ENCODE measurements at places on chromosomes 5 and 9. TPM values are rescaled to one million over a fixed set of nuclear protein-coding genes. Genes with fewer than 3 reads are reported as not detected.

Gene POU5F2
- 4.9 TPM for total RNA-seq

GRCh38 chr9:112544477-112544876 lies 57.9 kb downstream of the KIAA1958 start:
- H3K4me1 ChIP-seq, result peaks cover 13% of the 10 kb centered on the region
- no peak for DNase-seq
- peaks cover 5% of the 10 kb centered on the region for H3K36me3 ChIP-seq
- H3K27me3 ChIP-seq, result no peaks in the 10 kb centered on the region
- no peak overlapping the region for H3K4me3 ChIP-seq

Gene PPP3R2
- total RNA-seq, result not detected

GRCh38 chr9:134192311-134192950 lies 28.1 kb upstream of the RNU6ATAC start:
- peaks cover 3% of the 10 kb centered on the region for H3K27me3 ChIP-seq
- H3K27ac ChIP-seq, result no peak overlapping the region
- H3K36me3 ChIP-seq, result no peaks in the 10 kb centered on the region
- H3K4me3 ChIP-seq, result no peak overlapping the region

DNA sequence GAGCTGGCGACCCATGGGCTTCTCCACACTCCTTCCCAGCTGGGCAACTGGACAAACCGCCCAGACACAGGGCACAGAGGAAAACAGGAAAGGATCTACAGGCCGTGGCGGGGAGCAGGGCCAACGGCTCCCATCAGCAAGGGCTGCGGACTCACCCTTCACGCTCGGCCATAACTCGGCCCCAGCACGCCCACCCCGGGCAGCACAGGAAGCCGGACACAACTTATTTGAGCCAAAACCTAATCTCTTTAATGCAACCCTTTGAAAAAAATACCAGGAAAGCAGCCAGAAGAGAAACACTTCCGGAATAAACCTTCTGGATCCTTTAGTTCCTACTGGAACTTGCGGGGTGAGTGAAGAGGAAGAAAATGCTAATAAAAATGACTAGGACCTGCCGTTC lies 59.9 kb downstream of the VAV2 start:
- no peaks in the 10 kb centered on the region for H3K4me1 ChIP-seq
- H3K27ac ChIP-seq, result no peak overlapping the region
- DNase-seq, result no peak
- no peaks in the 10 kb centered on the region for H3K27me3 ChIP-seq

Gene HTR1A
- total RNA-seq, result not detected

Gene DDX46
- 124 TPM for total RNA-seq

Gene EGFLAM
- not detected for total RNA-seq

DNA sequence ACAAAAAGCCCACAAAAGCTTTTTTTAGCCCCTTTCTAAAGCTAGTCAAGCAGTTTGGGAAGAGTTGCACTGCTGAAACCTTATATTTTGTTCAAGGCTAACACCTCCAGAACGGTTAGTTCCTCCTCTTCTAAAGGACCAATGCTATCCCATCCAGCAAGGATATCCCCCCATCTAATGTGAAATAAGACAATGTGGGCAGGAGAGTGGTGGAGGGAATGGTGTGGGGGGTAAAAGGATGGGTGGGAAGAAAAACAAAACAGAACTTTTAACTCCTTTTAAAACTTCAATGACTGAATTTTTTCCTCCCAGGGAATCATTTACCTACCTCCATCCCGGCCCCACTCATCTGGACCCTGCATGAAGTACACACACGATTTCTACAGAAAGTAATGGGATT lies 21.2 kb downstream of the PTCH1 start:
- H3K27me3 ChIP-seq, result peaks cover 3% of the 10 kb centered on the region
- H3K36me3 ChIP-seq, result no peaks in the 10 kb centered on the region
- H3K4me3 ChIP-seq, result no peak overlapping the region
- no peak for DNase-seq

DNA sequence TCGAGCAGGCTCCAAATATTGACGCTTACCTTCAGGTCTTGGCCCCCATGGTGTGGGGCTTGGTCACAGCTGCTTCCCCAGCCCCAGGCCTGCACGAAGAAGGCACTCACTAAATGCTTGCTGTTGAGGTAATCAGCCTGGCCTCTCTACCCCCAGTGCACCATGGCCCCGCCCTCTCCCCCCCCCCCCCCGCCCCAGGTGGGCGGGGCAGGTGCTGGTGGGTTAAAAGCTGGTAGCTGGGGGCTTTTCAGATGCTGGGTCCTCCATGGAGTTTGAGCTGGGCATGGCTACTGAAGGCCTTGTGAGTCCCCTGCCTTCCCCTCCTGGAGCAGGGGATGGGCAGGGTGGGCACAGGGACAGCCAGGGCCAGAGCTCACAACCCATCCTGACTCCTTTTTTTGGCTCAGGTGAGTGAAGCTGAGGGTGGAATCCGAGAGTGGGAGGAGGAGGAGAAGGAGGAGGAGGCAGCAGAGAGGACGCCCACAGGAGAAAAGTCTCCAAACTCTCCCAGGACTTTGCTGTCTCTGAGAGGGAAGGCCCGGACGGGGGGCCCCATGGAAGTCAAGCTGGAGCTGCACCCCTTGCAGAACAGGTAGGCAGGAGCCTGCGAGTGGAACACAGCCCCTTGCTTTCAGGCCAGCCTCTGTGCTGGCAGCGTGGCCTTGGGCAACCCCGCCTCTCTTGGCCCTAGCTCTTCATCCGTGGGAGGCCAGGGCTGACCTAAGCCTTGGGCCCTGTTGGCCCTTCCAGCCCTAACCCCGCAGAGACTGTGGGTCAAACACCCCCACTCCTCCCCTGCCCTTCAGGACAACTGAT lies 4.4 kb upstream of the TSPAN17 start:
- no peaks in the 10 kb centered on the region for H3K27me3 ChIP-seq
- H3K4me1 ChIP-seq, result peaks cover 6% of the 10 kb centered on the region
- no peaks in the 10 kb centered on the region for H3K36me3 ChIP-seq
- no peak for DNase-seq

Gene TOPORS
- 12.1 TPM for total RNA-seq

Gene SLC45A2
- total RNA-seq, result 0.56 TPM

DNA sequence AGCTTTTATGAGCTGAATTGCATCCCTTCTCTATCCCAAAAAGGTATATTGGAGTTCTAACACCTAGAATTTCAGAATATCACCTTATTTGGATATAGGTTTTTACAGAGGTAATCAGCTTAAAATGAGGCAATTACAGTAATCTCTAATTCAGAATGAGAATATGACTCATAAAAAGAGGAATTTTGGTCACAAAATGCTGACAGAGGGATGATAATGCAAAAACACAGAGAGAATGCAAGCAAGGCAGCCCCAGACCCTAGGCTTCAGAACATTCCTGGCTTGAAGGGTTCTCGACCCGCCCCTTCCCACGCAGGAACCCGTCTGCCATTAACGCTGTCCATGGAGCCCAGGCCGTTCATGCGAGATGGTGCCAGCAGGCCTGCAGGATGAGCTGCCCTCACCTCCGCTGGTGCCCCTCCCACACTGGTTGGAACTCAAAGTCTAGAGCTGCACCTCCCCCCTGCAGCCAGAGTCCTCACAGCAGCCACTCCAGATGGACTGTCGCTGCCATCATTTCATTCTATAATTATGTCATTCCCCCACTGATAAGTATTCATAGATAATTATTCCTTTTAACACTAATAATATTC lies 1173.4 kb upstream of the ACO1 start:
- no peaks in the 10 kb centered on the region for H3K36me3 ChIP-seq
- no peak overlapping the region for H3K4me3 ChIP-seq
- no peak overlapping the region for H3K27ac ChIP-seq
- no peak for DNase-seq

Gene NFIB
- not detected for total RNA-seq

- no peaks in the 10 kb centered on the region for H3K27me3 ChIP-seq
- no peaks in the 10 kb centered on the region for H3K36me3 ChIP-seq
- DNase-seq, result no peak
- H3K27ac ChIP-seq, result no peak overlapping the region
These were observed 13.8 kb upstream of the PLCXD3 start for GRCh38 chr5:41524174-41524573.

Gene PCDHA1
- total RNA-seq, result not detected

DNA sequence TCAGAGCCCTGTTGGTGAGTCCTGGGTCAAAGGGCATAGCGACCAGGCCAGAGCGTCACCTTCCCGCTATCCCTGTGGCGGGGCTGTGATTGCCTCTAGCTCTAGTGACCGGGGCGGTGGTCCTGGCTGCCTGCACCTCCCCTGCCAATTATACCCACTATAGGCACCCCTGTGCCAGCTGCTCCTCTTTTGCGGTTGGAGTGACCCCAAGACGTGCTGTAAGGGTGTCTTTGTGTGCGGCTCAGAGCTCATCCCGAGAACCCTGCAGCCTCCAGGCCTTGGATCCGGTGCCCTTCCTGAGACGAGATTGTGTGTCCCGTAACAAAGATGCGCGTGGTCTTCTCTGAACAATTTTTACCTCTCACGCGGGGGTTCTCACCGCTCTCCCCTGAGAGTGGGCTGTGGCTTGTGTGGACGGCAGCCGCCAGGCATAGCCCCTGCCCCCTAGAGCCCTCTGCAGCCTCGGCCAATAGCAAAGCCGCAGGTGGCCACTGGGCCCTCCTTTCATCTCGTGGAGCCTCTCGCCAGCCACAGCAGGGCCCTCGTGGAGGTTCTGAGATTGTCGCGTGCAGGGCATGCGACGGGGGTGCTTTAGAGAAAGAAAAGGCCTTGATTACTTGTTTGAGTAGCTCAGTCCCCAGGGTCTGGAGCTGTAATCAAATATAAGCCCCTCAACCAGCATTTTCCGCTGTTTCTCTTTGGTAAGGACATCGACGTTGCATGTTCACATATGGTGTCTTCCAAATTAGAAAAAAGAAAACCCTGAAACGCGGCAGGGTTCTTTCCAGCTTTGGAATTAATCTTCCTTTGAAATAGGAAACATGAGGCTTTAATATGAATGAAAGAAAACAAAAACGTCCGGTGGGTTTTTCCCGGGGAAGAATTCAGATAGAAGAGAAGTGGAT lies 10.7 kb downstream of the NKD2 start:
- DNase-seq, result peak; percentile 38
- no peak overlapping the region for H3K4me3 ChIP-seq
- no peak overlapping the region for H3K27ac ChIP-seq
- H3K4me1 ChIP-seq, result no peaks in the 10 kb centered on the region
- H3K36me3 ChIP-seq, result no peaks in the 10 kb centered on the region

DNA sequence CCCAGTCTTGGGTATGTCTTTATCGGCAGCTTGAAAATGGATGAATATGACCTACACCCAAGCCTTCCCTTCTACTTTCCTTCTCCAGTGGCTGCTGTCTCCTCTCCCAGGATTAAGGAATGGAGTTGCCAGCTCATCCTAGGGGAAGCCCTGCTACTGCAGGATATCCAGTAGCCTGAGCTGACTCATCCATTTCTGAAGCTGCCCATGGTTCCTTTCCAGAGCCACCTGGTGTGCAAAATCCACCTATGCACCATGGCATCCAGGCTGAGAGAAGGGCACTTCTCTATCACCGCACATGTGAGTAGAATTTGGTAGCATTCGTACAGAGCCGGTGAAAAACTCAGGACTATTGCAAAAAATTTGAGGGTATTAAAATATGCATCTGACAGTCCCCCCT lies 290.8 kb downstream of the YTHDC2 start:
- no peak overlapping the region for H3K27ac ChIP-seq
- H3K4me3 ChIP-seq, result no peak overlapping the region
- DNase-seq, result no peak

Gene QRFP
- not detected for total RNA-seq

Gene TMOD1
- total RNA-seq, result 1.1 TPM

Gene SELENOP
- total RNA-seq, result not detected

Gene FYB1
- total RNA-seq, result 71.9 TPM

Gene KCNV2
- not detected for total RNA-seq

All from natural killer cell treated with Interleukin-12 subunit alpha and Interleukin-12 subunit beta and Interleukin-15 and Interleukin-18, amount 100 ng/mL, for 72 hours (primary cell).